ENCODE measurements at places on chromosomes 6 and 20.
A peak's percentile ranks its signal among the peaks of the same experiment; 100 is the strongest.

DNA sequence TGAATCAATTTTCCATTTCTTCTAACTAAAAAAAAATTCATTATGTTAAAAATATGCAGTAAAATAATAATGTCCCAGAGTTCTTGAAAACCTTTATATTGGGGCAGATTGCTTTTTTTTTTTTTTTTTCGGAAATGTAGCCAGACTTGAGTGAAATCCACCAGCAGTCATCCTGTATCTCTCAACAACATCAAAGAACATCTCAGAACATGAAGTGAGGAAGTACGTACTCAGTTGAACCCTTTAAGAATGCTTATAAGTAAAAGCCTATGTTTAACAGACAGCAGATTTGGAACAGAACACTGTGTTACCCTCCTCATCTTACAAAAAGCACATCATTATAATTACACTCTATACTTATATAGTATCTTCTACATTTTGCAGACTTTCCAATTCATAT lies 51.0 kb upstream of the SUPT3H start:
- DNase-seq: no peak

GRCh38 chr6:4909063-4909706 lies 94.7 kb downstream of the RPP40 start:
- no peak for DNase-seq

GRCh38 chr6:79868098-79868722 lies 79.1 kb downstream of the ELOVL4 start:
- peak; percentile 91 for DNase-seq

DNA sequence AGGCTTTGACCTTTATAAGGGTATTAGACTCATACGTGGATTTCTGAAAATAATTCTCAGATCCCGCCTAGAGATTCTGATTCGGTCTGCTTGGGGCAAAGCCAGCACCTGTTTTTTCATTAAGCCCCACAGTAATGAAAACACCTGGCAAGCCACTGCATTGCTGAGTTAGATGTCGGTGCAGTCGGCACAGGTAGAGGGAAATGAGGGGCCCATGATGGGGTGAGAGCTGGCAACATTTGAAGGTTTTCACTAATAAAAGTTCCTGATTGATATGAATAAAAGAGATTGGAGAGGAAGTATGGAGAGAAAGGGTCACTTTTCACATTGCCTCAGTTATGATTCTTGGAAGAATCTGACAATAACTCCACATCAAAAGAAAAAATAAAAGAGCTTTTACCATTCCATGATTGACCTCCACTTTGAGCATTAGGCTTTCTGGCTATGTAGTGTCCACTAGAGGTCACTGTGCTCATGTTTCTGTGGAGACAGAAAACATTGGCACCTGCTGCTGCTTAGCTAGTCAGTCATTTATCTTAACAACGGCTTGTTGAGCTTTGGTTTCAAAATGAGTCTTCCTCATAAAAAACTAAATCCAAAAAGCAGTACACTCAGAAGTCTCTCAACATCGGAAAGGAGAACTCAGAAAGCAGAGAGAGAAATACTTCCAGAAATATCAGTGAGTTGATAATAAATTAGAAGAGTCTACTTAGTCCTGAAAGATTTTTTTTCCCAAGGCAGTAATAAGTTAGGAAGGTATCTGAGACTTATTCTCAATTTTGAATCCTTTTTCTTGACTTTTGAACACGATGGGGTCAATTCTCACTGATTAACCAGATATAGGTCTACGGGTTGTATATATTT lies 53.3 kb upstream of the KLHL31 start:
- peak; percentile 81 for DNase-seq

- DNase-seq: no peak
Observed at GRCh38 chr6:29886701-29887100, 55.6 kb upstream of the HLA-A start.

DNA sequence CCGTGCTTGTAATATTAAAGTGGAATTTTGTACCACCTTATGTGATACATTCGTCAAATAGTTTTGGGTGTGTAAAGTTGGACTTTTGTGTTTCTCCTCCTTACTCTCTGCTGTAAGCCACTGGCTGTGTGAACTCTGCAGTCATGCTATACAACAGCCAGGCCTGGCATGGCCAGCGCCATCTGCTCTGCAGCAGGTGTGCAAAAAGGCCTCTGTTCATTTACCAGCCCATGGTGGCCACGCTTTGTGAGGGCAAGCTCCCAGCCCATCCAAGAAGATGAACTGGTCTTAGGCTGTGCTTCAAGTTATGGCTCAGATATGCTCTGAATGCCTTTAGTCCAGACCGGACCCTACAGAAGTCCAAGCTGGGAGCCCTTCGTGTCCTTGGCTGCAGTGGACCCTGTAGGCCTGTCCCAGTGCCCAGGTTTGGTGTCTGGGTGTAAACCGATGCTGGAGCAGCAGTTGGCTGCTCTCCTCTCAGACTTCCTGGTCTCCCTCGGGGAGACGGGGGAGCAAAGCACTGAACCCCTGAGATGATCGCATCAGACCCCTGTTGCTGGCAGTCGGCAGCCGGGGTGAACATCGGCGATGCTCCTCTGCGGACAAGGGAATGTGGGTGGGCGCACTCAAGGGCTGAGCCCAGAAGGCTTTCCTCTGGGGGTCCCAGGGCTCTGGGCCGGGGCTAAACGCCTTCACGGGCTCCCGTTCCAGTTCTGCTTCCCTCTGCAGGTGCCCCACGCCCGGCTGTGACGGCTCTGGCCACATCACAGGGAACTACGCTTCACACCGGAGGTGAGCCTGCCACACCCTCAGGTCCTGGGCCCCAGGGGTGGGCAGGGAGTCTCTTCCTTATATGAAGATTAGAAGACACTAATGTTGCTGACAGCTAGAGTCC lies 28.6 kb upstream of the PCMTD2 start:
- peak; percentile 52 for DNase-seq

DNA sequence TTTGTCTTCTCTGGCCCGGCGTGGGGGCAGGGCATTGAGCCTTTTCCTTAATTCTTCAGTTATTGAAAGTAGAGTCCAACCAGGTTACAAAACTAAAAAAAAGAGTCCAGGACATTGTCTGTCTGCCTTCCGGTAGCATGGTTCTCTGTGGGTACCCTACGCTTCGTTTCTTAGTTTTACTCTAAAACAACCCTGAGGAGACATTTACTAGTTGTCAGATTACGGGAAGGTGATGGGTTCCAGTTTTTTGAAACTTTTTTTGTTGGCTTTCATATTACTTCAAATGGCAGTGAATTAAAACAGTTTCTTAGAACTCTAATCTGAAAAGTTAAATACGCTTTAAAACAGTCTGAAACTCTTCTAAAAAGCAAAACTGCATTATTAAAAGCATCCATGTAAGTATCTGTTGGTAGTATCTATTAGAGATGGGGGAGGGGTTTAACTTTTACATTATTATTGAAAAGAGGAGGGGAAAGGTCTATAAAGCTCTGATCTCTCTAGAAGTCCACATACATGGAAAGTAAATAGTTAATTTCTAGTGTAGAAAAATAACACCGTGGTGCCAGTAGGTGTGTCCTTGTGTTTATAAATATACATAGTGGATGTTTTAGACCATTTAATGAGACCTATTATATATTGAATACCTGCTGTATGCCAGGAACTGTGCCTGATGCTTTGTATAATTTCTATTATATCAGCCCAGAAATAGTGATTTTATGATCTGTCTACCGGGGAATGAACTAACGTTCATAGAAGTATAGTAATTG lies 2.2 kb downstream of the BICRAL start:
- peak; percentile 65 for DNase-seq

GRCh38 chr6:331622-332521 lies 39.6 kb downstream of the DUSP22 start:
- no peak for DNase-seq

DNA sequence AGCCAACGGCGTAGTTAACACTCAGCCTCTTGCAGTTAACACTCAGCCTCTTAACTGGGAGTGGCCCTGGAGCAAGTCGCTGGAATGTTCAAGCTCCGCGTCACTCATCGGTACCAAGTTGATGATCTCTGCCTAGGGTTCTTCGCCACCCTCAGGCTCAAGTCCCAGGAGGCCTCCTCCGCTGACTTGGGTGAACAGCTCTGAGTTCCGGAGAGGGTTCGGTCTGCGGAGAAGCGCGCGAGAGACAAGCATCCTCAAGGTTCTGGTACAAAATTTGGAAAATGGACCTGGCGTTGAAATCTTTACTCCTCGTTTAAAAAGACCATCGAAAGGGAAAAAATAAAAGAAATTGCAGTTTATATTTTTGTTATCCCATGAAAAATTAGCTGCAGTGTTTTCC lies 876 bp upstream of the DSP start:
- peak; percentile 23 for DNase-seq

- peak; percentile 6 for DNase-seq
Observed at GRCh38 chr6:90362318-90362717, 65.7 kb upstream of the BACH2 start.

DNA sequence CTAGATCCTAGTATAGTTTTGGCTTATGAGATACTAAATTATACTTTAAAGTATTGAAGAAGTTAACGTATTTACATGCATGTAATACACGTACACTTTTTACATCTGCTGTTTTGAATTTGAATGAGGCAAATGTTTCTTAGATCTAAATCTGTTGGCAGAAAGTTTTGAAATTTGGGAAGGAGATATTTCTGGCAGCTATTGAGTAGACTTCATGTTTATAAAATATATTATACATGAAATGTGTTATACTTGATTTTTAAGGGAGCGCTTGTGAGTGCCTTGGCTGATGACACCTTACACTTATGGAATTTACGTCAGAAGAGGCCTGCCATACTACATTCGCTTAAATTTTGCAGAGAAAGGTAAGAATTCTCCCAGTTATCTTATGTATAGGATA lies 34.7 kb downstream of the STXBP5 start:
- DNase-seq: no peak

- no peak for DNase-seq
Observed at GRCh38 chr6:122136386-122136785, 263.1 kb upstream of the HSF2 start.

- DNase-seq: peak; percentile 27
Observed at GRCh38 chr6:28764014-28764723, 159.6 kb downstream of the TRIM27 start.

DNA sequence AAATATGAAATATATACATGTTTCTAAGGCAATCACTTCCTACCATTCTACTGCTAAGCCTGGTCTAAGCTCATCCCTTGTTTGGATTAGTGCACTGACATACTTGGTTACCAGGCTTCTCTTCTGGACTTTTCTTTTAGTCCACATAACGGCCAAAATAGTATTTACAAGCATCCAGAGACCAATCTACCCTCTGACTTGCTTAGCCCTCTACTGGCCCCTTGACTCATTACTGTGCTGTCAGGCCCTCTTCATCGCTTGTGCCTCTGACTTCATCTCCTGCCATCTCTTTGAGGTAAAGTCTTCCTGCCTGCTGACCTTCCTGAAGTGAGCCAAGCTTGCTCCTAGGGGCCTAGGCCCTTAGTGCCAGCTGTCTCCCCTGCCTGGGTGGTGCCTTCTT lies 35.1 kb downstream of the TULP4 start:
- no peak for DNase-seq

- no peak for DNase-seq
Observed at GRCh38 chr20:47440857-47441773, 60.6 kb upstream of the NCOA3 start.

- DNase-seq: no peak
Observed at GRCh38 chr6:155116571-155116910, 121.4 kb downstream of the TIAM2 start.

DNA sequence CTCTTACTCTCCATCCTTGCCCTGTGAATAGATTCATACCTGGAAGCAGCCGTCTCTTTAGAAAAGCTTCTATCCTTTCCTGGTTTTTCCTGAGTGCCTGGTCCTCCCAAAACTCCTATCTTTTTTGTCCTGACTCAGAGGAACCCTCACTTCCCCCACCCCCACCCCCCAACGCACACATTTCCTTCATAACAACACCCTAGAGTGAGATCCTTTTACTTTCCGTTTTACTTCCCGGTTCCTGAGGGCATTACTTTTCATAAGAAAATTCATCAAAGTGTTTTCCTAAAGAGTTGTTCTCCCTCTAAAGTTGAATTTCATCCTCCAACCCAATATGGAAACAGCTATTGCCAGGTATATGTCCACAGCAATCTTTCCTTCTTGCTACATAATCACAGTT lies 327.0 kb downstream of the NRN1 start:
- DNase-seq: no peak

DNA sequence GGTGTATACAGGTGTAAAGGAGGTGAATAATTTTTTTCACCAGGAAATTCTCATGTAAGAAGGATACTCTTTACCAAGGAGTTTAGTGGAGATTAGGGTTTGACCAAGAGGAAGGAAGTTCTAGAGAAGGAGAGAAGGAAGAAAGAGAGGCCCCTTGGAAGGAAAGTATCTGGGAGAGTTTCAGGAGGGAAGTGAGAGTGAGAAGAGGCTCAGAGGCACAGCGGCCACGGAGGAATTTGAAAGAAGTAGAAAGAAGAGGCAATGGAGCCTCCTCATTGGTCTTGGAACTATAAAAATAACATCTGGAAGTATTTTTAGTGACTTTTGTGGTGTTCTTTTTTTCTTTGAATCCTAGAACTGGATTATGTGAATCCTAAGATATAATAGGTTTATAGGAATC lies 50.8 kb upstream of the MCUR1 start:
- no peak for DNase-seq

GRCh38 chr6:157753291-157753690 lies 69.8 kb upstream of the SNX9 start:
- DNase-seq: no peak

- DNase-seq: no peak
Observed at GRCh38 chr6:88535306-88535705, 369.2 kb upstream of the CNR1 start.

DNA sequence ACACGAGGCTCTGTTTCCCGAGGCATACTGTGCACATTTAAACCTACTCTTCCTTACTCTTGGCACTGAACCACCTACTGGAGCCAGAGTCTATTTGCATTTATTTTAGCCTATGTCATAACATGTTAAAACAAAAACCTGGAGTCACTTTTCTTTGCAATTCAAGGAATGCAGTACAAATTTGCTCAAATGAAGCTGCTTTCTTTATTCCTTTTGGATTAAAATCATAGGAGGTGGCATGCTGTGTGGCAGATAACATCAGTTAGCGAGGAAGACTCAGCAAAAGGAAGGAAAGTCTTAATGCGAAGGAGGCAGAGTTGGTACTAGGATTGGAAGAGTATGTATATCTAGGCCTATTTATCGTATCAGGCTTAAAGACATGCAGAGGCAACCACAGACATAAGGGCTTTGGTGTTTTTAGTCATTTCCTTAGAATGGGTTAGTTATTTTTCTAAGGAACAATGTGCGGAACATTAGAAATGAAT lies 92.9 kb downstream of the SAMD3 start:
- DNase-seq: no peak

DNA sequence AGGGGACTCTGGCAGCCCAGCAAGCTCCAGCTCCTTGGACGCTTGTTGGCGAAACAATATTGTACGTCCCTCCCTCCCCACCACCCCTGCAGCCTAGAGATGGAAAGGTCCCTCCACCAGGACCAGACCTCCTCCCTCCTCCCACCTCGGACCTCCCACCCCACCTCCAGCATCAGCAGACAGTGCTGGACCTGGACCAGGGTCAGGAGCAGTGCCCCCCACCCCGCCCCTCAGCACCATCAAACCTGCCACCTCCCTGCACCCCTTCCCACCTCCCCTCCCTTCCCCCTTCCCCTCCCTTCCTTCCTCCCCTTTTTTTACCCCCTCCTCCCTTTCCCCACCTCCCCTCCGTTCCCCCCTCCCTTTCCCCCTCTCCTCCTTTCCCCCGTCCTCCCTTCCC lies 98.4 kb downstream of the TAF4 start:
- no peak for DNase-seq

GRCh38 chr20:43564993-43565757 lies 6.3 kb downstream of the SGK2 start:
- no peak for DNase-seq

Measured in cerebellar cortex (tissue), 1 donor.